ENCODE measurements at places on chromosomes 6 and 20. TPM values are rescaled to one million over a fixed set of nuclear protein-coding genes. Genes with fewer than 3 reads are reported as not detected.

The GLO1 gene
- total RNA-seq = 65.0 TPM

The SIRPG gene
- total RNA-seq = not detected

The AURKA gene
- total RNA-seq = 1.5 TPM

The CALHM4 gene
- total RNA-seq = not detected

The ACTL10 gene
- 0.32 TPM for total RNA-seq

The RBPJL gene
- not detected for total RNA-seq

The SLC22A2 gene
- not detected for total RNA-seq

The ALDH8A1 gene
- total RNA-seq = 162 TPM
